Mononuclear cell (primary cell): ENCODE measurements at places on chromosomes 4 and X. TPM values are rescaled to one million over a fixed set of nuclear protein-coding genes. Genes with fewer than 3 reads are reported as not detected.

The TMEM192 gene
- total RNA-seq = 9.7 TPM

The CT45A10 gene
- total RNA-seq = not detected

The EXOC1L gene
- total RNA-seq = not detected

The CPLX1 gene
- total RNA-seq = 0.10 TPM

The RNF128 gene
- total RNA-seq = not detected

The F9 gene
- not detected for total RNA-seq

The ABRAXAS1 gene
- 17.0 TPM for total RNA-seq
